Uterine smooth muscle cell (primary cell): ENCODE measurements at places on chromosomes 3 and 15. TPM values are rescaled to one million over a fixed set of nuclear protein-coding genes. Genes with fewer than 3 reads are reported as not detected.

The PXK gene
- 45.3 and 69.1 TPM in 2 replicates for total RNA-seq

The COL6A5 gene
- total RNA-seq, result under 0.01 TPM in 1 of 2 replicates, not detected in the other

The IL17RB gene
- total RNA-seq, result 0.11 and 0.12 TPM in 2 replicates

The EIF3J gene
- 32.5 and 42.7 TPM in 2 replicates for total RNA-seq

The SLC24A5 gene
- not detected in 2 replicates for total RNA-seq

The AMIGO3 gene
- total RNA-seq, result 1.1 TPM in 1 of 2 replicates, not detected in the other

The CFAP100 gene
- total RNA-seq, result not detected in 2 replicates

The SLC2A2 gene
- not detected in 2 replicates for total RNA-seq

The TM4SF4 gene
- not detected in 2 replicates for total RNA-seq

The CPNE9 gene
- not detected in 2 replicates for total RNA-seq

The MYZAP gene
- total RNA-seq, result 1.2 and 1.6 TPM in 2 replicates

The DTX3L gene
- total RNA-seq, result 15.5 and 19.5 TPM in 2 replicates

The NAALADL2 gene
- 11.9 and 13.7 TPM in 2 replicates for total RNA-seq

The ABI3BP gene
- 7.0 and 11.5 TPM in 2 replicates for total RNA-seq

The ZNF502 gene
- total RNA-seq, result 4.7 and 5.8 TPM in 2 replicates

The AHSG gene
- total RNA-seq, result not detected in 2 replicates

The GOLGA6B gene
- not detected in 2 replicates for total RNA-seq

The LRRC58 gene
- total RNA-seq, result 29.0 and 31.9 TPM in 2 replicates

The TGM5 gene
- not detected in 2 replicates for total RNA-seq

The LAMB2 gene
- total RNA-seq, result 296 and 640 TPM in 2 replicates

The GOLGA8H gene
- total RNA-seq, result 0.12 and 0.33 TPM in 2 replicates

The RASL12 gene
- total RNA-seq, result 0.87 and 4.1 TPM in 2 replicates

The MFSD1 gene
- 166 and 215 TPM in 2 replicates for total RNA-seq
